ENCODE measurements at places on chromosomes 1 and 21.

- no peak for DNase-seq
Measured at GRCh38 chr1:9875636-9876000, 34.5 kb downstream of the CTNNBIP1 start.

DNA sequence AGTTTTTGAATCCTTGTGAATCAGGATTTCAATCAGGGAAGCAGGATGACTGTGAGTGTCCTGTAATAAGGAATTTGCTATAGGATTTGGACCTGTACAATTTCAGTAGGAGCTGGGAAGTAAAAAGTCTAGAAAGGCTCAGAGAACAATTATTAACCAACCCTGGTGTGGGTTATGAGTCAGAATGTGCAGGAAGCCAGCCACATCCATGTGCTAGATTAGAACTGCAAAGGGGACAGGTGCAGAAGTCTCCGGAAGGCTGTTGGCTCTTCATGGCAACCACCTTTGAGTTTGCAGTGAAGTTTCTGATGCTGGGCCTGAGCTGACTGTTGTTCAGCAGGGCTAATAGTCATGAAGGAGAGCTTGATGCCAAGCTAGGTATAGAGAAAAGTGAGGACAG is 70.7 kb downstream of the SPATA46 start:
- DNase-seq, result no peak

GRCh38 chr1:43763497-43763973 is 56.2 kb downstream of the ST3GAL3 start:
- peak; percentile 55 for DNase-seq

DNA sequence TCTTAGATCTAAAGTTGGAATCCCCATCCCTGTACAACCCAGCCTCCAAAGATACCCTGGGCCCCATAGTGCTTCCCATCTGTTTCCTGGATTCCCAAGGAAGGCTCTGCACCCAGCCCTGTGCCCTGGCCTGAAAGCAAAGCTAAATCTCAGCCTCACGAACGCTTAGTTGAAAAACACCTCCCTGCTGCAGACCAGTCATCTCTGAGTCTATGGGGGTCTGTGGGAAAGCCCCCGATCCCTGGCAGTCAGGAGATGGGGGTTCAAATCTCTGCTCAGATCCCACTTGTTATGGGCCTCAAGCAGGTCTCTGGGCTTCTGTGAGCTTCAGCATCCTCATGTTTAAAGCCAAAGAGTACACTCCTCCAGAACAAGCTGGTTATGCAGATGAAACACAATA is 210.5 kb upstream of the GRIK3 start:
- DNase-seq, result no peak

DNA sequence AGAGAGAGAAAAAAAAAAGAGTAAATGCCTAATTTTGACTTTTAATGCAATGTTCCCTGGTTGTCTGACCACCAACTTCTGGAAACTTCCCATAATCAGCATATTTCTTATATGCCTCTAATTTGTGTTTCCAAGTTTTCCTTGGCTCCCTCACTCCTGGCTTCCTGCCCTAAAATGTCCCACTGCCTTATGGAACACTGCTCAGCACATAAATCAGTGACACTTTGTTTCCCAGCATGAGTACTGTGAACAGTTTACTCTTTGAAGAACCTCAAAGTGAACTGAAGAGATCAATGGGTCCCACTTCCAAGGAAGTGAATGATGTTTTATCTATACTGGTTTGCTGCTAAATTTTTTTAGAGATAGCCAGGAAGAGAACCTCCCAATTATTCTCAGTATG is 271.3 kb upstream of the PRMT6 start:
- no peak for DNase-seq

- DNase-seq, result no peak
Measured at GRCh38 chr1:87108228-87108627, 193.8 kb downstream of the HS2ST1 start.

DNA sequence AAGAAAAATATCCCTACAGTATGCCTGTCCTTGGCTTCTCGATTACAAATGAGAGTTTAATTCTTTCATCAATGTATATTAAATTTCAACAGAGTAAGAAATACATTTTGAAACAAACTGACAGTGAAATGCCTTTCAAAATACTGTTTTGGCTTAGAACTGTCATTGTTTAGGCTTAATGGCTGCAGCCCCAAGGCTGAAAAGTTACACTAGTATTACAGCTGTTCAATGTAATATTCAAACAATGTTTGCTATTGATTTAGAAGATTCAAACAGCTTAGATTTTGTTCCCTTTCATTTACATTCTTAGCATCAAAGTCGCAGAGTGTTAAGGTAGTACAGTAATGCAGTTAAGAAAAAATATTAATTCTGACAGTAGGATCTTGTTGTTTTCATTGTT is 882.9 kb upstream of the ADGRL2 start:
- no peak for DNase-seq

DNA sequence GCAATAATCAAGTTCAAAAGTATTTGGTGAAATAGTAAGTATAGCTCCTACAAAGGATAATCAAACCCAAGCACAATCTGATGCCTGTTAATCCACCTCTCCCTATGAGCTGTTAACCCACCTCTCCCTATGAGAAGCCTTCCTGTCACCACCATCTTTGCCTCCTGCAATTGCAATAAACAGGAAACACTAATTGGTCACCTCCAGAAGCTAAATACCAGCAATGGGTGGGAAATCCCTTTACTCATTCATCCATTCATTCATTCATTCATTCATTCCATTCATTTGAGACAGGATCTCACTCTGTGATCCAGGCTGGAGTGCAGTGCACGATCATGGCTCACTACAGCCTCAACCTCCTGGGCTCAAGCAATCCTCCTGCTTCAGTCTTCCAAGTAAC is 132.8 kb downstream of the RERE start:
- no peak for DNase-seq

DNA sequence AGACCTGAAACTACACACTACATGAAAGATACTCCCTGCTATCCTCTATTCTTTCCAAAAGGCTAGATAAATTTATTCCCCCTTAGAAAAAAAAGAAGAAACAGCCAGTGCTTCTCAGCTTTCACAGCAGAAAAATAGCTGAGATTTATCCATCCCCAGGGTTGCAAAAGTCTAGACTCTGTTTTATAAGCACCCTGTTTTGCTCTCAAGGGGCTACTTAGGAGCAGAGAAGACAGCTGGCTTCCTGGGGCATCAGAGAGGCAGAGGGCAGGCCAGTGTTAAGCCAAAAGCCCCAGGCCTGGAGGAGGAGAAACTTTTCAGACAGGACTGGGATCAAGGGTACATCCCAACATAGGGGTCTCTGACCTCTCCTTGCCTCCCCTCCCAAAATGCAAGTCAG is 3.9 kb downstream of the LAMB3 start:
- DNase-seq, result no peak

DNA sequence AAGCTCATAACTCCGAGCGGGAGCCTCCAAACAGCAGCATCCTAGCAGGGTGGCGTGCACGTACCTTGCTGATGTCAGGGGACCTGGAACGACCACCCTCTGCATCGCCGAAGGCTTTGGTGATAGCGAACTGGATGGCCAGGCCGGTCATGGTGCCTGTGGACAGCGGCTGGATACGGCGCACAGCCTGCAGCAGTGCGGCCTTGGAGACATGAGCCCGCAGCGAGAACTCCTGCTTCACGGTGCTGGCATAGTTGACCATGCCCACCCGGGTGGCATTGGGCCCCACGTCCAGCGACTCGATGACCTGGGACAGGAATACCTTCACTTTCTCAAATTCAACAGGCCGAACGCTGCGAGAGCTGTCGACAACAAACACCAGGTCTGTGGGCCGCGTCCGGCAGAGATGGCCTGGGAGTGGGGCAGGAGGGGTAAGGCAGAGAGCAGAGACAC is 2.0 kb downstream of the MATN1 start:
- no peak for DNase-seq

GRCh38 chr1:79738101-79738500 is 731.6 kb upstream of the ADGRL4 start:
- no peak for DNase-seq

DNA sequence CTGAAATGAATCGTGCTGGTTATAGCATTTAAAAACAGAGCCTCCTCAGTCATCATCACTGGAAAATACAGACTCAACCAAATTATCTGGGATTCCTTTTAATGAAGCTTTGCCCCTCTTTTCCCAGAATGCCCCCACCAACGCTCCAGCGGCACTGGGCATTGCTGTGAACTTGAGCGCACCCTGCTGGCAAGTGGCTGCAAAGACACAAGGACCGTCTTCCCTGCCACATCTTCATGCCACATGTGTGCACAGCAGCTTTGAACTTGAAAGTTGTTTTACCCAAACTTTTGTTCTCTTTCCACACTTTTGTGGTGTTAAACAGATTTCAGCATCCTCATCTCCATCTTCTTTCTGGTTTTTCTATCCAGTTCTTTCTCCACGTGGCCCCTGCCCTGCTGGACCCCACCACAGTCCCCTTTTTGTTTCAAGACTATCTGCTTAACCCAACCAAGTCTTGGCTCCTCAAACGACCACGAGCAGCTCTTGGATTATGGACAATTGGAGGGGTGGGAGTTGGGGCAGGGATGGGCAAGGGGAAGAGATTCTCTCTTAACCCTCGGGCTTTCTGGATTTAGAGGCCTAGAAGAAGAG is 12.8 kb upstream of the LMX1A start:
- peak; percentile 81 for DNase-seq

DNA sequence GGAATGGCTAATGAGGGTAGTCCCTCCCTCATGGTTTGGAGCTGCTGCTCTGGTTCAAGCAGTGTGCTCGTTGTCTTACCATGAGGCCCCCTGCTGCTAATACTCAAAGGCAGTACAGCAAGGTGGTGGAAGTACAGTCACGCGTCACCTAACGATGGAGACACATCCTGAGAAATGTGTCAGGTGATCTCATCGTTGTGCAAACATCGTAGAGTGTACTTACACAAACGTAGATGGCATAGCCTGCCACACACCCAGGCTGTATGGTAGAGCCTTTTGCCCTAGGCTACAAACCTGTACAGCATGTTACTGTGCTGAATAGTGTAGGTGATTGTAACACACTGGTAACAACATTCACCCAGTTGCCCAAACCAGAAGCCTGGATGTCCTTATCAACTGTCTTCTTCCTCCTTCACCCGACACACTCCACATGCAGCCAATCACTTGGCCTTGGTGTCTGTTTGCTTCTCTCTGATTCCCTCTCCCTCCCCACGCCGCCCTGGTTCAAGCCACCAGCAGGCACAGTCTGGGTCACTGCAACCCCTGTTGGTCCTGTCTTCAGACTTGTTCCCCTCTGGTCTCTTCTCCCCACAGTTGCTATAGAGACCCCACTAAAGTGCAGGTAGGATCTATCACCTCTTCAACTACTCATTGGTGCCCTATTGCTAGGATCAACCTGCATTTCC is 6.0 kb upstream of the KCNA2 start:
- DNase-seq, result no peak

- no peak for DNase-seq
Measured at GRCh38 chr1:32998997-32999396, 34.4 kb upstream of the RNF19B start.

- DNase-seq, result no peak
Measured at GRCh38 chr1:183841950-183842794, 37.3 kb downstream of the RGL1 start.

DNA sequence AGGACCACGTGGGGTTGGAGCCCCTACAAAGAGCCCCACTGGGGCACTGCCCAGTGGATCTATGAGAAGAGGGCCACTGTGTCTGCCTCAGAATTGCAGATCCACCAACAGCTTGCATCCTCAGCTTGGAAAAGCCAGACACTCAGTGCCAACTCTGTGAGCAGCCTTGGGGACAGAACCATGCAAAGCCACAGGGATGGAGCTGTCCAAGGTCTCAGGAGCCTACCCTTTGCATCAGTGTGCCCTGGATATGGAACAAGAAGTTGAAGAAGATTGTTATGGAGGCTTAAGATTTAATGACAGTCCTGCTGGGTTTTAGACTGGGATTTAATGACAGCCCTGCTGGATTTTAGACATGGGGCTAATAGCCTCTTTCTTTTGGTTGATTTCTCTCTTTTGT is 1670.9 kb downstream of the PLA2G4A start:
- DNase-seq, result no peak

GRCh38 chr1:223738465-223739365 is 26.4 kb downstream of the CAPN2 start:
- DNase-seq, result no peak

GRCh38 chr1:93979718-93980319 is 70.6 kb upstream of the GCLM start:
- DNase-seq, result no peak

- DNase-seq, result peak; percentile 47
Measured at GRCh38 chr1:25037174-25038074, 107.3 kb upstream of the RUNX3 start.

DNA sequence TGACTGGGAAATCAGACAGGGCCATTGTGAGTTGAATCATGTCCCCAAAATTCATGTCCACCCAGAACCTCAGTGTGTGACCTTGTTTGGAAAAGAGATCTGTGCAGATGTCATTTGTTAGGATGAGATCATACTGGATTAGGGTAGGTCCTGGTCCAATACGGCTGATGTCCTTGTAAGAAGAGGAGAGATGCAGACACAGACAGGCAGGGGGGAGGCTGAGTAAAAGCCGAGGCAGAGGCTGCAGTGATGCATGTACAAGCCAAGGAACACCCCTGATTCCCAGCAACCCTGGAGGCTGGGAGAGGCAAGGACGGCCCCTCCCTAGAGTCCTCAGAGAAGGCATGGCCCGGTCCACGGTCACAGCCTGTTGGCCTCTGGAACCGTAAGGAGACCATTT is 15.9 kb upstream of the NPPB start:
- no peak for DNase-seq

- DNase-seq, result no peak
Measured at GRCh38 chr1:48405940-48406339, 66.1 kb downstream of the SPATA6 start.

DNA sequence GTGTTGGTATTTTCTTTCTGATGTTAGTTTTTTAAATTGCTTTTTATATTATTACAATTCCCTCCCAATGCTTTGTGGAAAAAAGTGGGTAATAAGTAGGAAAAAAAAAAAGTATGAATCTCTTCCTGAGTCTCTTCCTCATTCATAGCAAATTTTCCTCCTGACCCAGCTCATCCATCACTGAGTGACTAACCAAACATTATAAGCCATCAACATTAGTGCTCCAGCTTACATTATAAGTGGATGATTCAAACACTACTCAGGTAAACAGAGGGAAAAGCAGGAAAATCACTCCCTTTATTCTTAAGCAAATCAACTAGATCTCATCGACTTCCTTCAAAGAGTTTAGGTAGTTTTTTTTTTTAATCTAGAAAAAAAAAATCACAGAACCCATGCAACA is 15.4 kb upstream of the SAMD13 start:
- DNase-seq, result no peak

- DNase-seq, result no peak
Measured at GRCh38 chr1:166017395-166017794, 149.4 kb downstream of the FAM78B start.

DNA sequence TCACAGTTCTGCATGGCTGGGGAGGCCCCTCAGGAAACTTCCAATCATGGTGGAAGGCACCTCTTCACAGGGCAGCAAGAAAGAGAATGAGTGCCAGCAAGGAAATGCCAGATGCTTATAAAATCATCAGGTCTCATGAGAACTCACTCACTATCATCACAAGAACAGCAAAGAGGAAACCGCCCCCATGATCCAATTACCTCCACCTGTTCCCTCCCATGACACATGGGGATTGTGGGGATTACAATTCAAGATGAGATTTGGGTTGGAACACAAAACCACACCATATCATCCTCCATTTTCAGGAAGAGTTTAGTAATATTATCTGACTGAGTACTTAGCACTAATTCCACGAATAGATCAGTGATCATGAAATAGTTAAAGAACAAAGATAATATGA is 244.2 kb downstream of the LMO4 start:
- no peak for DNase-seq

GRCh38 chr1:155050560-155051341 is at the start of gene ADAM15:
ADAM15 (plus strand) TSS chr1:155051316; CDS start chr1:155051387, 71 bp downstream.
- peak; percentile 92 for DNase-seq

Data from neural crest cell (in vitro differentiated cells).